ENCODE measurements at places on chromosomes 7 and 10.

- no peaks in the 10 kb centered on the region for H3K36me3 ChIP-seq
- no peaks in the 10 kb centered on the region for H3K4me1 ChIP-seq
- no peak for DNase-seq
- H3K27ac ChIP-seq: no peak overlapping the region
- H3K27me3 ChIP-seq: peaks cover 11% of the 10 kb centered on the region
Observed at GRCh38 chr10:120415709-120416330, 41.2 kb upstream of the PLPP4 start.

DNA sequence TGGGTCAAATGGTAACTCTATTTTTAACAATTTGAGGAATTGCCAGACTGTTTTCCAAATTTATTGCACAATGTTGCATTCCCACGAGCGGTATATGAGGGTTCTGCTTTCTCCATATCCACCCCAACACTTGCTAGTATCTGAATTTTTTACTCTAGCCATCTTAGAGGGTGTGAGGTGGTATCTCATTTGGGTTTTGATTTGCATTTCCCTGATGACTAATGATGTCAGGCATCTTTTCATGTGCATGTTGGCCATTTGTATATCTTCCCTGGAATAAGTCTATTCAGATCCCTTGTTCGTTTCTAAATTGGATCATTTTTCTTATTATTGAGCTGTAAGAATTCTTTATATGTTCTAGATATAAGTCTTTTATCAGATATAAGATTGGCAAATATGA, 97.7 kb downstream of the TPK1 start:
- peaks cover 3% of the 10 kb centered on the region for H3K36me3 ChIP-seq
- no peaks in the 10 kb centered on the region for H3K27me3 ChIP-seq
- H3K4me1 ChIP-seq: no peaks in the 10 kb centered on the region
- no peak overlapping the region for H3K4me3 ChIP-seq

DNA sequence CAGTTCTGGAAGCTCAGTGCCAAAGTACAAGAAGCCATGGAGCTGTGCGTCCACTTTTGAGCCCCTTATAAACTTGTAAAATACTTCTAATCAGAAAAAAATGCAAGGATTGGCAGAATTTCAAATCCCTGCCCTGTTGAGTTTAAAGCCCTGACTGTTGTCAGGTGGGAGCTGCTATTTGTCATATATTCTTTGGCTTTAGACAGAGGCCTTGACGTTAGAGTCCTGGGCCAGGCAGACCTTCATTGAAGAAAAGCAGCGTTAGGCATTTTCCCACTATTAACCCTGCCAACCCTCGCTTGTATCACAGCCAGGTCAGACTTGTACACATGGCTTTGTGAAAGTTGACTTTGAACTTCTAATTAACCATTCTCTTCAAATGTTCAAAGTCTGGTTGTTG, 155.4 kb downstream of the TWIST1 start:
- DNase-seq: no peak
- H3K27me3 ChIP-seq: no peaks in the 10 kb centered on the region
- H3K36me3 ChIP-seq: no peaks in the 10 kb centered on the region

- peaks cover 10% of the 10 kb centered on the region for H3K4me1 ChIP-seq
- H3K27ac ChIP-seq: no peak overlapping the region
- H3K27me3 ChIP-seq: no peaks in the 10 kb centered on the region
- H3K4me3 ChIP-seq: no peak overlapping the region
Observed at GRCh38 chr7:151702961-151703360, 174.0 kb downstream of the PRKAG2 start.

GRCh38 chr10:14358886-14359573, 28.3 kb upstream of the FRMD4A start:
- no peaks in the 10 kb centered on the region for H3K36me3 ChIP-seq
- peaks cover 3% of the 10 kb centered on the region for H3K27me3 ChIP-seq
- no peaks in the 10 kb centered on the region for H3K4me1 ChIP-seq
- no peak overlapping the region for H3K4me3 ChIP-seq

All from immature natural killer cell (primary cell).